ENCODE measurements at places on chromosomes 2 and 18. TPM values are rescaled to one million over a fixed set of nuclear protein-coding genes. Genes with fewer than 3 reads are reported as not detected.

HAUS1 gene
- total RNA-seq = 24.6 TPM

GMPPA gene
- total RNA-seq = 49.7 TPM

FRZB gene
- 26.8 TPM for total RNA-seq

TMEM17 gene
- 0.35 TPM for total RNA-seq

CNTNAP5 gene
- 0.35 TPM for total RNA-seq

HSPD1 gene
- 232 TPM for total RNA-seq

ANKAR gene
- 6.7 TPM for total RNA-seq

MYCN gene
- total RNA-seq = 1.5 TPM

INHA gene
- not detected for total RNA-seq
